Activated CD4-positive, CD25-positive, alpha-beta regulatory T cell treated with anti-CD3 and anti-CD28 coated beads, Interleukin-2, amount 50 U/mL, for 72 hours (primary cell): ENCODE measurements at places on chromosomes 7 and 10.

DNA sequence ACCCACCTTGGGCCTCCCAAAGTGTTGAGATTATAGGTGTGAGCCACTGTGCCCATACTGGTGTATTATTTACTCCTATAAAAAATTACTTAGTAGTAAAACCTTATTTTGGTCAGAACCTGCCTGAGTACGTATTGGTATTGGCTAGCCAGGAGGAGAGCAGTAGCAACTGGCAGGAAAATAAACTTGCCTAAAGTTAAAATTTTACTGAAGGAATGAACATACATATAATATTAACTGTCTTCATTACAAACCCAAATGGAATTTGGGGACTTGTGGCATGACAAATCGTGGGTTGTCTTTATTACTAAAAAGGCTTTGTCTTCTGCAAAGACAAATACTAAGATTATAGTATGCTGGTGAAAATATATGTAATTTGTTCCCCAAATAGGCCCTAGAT lies 8.4 kb downstream of the RAB18 start:
- DNase-seq: no peak

DNA sequence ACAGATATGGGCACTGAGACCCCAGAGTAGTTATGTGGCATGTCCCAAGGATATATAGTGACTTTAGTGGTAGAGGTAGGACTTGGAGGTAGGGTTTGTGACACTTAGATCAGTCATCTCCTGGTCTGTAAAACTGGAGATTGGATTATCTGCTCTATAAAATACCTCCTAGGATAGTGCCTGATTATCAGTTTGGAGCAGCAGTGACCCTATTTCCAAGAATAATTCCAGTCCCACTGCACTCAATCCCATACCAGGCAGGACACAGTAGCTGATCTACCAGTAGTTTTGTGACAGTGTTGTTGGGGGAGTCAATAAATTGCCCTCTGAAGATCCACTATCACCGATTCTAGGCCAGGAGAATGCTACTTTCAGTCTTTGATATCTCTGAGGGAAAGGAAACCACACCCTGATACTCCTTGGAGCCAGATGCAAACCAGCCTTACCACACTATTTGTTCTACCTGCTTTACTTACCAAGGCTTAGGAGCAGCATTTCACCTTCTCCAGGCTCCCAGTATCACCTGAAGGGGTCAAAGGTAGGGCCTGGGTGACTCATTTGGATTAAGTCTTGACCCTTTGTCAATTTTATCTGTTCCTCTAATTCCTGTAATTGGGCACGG lies 30.6 kb downstream of the KMT2E start:
- DNase-seq: no peak

DNA sequence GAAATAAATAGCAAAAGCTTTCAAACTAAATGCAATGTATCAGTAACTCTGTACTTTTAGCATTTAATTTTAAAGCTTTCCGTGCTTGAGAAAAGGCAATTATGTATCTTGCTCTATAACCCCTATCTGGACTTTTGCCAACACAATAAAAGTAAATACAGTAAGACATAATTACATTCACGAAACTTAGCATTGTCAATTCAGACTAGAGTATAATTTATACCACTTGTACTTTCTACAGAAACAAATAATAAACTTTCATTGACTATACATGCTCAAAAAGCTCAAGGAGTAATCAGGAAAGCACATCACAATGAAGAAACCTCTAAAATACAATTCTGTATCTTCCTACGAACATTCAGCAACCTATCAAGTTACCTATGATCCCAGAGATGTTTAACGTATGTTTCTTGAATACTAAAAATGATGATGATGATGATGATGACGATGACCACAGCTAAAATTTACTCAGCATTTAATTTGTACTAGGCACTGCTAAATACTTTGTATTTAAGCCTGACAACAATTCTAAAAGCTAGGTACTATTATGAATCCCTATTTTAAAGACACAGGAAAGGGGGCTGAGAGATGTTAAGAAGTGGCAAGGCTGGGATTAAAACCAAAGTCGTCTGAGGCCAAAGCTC lies 44.9 kb downstream of the MINDY3 start:
- DNase-seq: no peak

GRCh38 chr10:127911867-127912257 lies 5.0 kb downstream of the PTPRE start:
- no peak for DNase-seq

GRCh38 chr7:148921806-148922205 lies 37.7 kb upstream of the EZH2 start:
- no peak for DNase-seq

DNA sequence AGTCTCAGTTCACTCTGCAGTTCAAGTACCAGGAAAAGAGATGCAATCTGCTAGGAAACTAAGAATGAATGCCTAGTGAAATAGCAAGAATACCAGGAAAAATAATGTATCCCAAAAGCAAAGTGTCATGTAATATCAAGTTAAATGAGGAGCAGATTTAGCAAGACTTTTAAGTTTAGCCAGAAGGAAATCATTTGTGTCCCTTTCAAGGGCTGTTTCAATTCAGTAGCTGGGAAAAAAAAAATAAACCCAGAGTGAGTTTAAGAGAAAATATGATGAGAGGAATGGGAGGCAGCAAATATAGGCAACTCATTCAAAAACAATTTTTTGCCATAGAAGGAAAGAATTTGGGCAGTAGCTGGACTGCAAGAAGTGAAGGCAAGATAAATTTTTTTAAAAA lies 135.8 kb downstream of the DGKB start:
- no peak for DNase-seq

GRCh38 chr7:82194016-82194643 lies 249.4 kb downstream of the CACNA2D1 start:
- no peak for DNase-seq

DNA sequence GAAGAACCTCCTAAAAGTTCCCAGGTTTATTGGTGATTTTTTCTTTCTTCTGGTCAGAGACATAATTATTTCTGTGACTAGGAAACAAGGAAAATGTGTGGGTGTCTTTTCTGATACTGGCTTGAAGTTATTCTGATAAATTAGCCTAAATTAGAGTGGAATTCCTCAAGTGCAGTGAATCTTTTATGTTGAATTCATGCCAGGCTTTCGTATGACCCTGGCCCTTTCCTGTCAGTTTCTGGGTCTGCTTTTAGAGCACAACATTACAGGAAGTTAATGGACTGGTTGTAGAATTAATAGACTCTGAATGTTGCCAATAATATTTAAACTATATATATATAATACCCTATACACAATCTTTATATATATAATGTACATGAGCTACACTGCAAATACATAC lies 230.6 kb upstream of the KIAA1217 start:
- no peak for DNase-seq

DNA sequence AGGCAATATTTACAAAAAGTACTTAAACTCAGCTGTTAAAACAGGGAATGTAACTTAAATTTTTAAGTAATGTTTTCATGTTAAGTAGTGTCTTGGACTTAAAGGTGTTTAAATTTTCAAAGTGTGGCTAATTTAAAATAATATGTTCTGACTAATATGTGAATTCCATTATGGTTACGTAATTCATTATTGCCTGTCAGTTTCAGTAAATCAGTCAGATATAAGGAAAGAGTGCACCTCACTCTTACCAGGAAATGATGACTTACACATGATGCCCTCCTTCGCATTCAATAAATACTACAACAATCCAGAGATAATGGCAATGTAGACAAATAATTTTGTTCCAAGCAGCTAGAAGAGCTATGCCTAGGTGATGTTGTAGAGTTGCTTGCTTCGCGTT lies 69.0 kb upstream of the WNT16 start:
- DNase-seq: no peak

DNA sequence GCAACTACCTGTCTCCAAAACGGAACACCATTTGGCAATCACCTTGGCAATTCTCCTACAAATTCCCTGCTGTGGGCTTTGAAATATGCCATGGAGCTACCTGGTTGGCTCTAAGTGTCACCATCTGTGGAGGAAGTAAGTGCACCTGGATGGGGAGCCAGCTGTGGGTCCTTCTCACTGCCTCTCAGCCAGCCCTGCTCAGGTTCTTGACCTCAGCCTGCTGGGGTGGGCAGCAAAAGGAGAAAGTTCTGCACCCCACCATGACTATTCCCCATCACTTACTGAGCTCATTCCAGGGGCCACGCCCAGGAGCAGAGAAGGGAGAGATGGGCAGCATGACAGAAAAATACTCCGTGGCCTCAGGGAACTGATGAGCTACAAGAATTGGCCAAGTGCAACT lies 158.7 kb downstream of the TNS3 start:
- no peak for DNase-seq

DNA sequence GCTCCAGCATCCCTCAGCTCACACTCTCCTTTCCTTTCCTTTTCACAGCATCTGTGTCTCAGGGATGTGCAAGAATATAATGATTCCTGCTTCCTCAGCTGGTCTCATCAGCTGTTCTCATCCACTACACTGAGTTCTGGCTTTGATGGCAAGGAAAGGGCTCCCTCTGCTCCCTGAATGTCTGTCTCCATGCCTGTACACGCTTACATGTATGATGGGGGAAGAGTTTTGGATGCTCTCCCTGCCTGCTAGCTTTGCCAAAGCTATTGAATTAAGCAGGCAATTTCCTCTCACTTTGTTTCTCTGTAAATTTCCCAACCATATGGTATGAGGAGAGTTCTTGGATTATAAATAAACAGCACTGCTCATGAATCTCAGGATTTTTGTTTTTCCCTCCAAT lies 254.5 kb downstream of the SORCS3 start:
- no peak for DNase-seq

- DNase-seq: no peak
Measured at GRCh38 chr10:92291616-92291865, 574 bp downstream of the MARCHF5 start.

DNA sequence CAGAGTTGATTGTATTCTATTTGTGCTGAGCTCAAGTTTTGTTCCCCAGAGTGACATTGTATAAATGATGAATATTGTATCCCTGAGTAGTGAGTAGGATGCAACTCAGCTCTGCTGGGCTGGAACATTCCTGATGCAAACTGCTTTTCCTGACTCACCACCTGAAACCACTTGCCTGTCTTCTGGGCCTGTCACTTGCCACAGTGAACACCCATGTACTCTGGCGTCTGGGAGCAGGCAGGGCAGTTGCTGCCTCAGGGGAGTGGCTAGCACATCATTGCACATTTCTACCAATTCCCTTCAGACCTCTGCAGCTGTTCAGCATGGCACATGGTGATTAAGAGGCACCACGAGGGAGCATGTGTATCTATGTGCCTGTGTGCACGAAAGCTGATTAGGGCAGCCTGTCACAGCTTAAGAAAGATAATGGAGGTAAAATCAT lies 157.3 kb downstream of the SND1 start:
- DNase-seq: no peak

- no peak for DNase-seq
Measured at GRCh38 chr7:70937424-70937823, 194.5 kb upstream of the GALNT17 start.

- no peak for DNase-seq
Measured at GRCh38 chr10:78433766-78434535, 400.3 kb downstream of the RPS24 start.

GRCh38 chr7:15557186-15557585 lies 4.6 kb downstream of the AGMO start:
- DNase-seq: no peak

- no peak for DNase-seq
Measured at GRCh38 chr10:131215776-131216175, 95.7 kb downstream of the TCERG1L start.

GRCh38 chr7:95220328-95220727 lies 104.0 kb downstream of the PON1 start:
- no peak for DNase-seq

DNA sequence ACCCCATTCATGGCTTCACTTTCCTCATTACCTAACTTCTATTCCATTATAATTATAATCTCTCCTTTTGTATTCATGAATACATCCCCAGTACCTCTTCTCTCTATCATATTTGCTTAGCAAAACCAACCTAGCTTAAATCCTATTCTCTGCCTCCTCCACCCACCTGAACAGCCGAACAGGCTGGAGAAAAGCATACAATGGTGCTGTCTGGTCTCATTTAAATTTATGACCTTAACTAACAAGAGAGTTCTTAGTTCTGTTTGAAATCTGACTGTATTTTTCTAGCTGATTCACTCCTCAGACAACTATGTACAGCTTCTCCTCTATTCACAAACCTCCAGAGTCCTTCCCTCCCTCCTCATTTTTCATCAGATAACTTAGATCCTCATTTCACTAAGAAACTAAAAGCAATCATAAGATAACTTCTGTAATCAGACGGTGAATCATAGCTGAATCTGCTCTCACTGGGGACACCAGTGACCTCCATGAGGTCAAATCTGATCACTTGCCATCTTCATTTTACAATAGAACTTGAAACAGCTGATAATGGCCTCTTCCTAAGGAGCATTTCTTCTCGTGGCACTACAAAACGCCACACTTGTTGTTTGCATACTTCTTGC lies 233.9 kb upstream of the AOAH start:
- DNase-seq: no peak

- DNase-seq: no peak
Measured at GRCh38 chr10:639751-640672, 49.5 kb downstream of the DIP2C start.

DNA sequence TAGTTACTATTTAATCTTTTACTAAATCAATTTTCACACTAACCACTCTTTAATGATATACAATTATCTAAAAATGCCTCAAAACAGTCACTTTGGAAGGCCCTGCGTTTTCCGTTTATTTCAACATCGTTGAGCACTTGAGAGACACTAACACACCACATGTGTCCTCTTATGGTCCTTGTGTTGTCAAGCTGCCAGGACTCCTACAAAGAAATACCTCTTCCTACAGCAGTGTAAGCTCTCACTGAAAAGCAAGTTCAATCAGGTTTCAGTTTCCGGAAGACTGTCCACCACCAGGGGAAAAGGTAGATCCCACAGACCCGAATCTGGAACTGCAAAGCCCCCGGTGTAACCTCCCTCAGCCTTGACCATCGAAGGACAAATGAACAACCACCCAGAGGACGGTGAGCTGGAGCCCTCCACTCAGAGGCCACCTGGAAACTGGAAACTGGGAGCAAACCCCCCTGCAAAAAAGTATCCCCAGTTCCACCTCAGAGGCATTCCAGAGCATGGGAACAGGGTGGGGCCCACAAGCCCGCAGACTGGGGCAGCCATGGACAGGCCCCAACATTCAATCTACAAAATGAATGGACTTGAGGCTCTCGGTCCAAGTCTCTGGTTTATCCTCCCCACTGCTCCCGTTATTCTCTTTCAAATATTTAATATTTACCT lies 37.6 kb downstream of the KCNH2 start:
- no peak for DNase-seq

DNA sequence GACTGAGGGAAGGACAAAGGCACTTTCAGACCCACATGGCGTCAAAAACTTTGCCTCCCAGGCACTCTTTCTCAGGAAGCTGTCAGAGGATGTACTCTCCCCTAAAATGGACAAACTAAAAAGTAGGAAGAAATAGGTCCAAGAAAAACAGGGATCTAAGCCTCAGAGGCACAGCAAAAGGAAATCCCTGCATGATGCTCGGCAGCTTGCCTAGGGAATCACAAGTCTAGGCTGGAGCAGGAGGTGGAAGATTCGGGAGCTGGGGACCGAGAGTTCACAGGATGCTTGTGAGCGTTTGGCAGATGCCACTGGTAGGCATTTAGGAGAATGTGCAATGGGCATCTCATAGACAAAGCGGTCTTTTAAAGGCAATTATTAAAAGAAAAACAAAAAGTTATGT lies 60.8 kb downstream of the ATXN7L1 start:
- no peak for DNase-seq
